ENCODE measurements at places on chromosomes 3 and 15.

GRCh38 chr15:86885616-86886015 lies 805.9 kb downstream of the AGBL1 start:
- no peak for DNase-seq

- no peak for DNase-seq
These were observed 244.4 kb upstream of the COL8A1 start for GRCh38 chr3:99393961-99394360.

GRCh38 chr3:122362026-122362425 lies 21.0 kb downstream of the MIX23 start:
- no peak for DNase-seq

GRCh38 chr15:74611341-74611740 lies 4.3 kb upstream of the CLK3 start:
- peak; percentile 27 for DNase-seq

DNA sequence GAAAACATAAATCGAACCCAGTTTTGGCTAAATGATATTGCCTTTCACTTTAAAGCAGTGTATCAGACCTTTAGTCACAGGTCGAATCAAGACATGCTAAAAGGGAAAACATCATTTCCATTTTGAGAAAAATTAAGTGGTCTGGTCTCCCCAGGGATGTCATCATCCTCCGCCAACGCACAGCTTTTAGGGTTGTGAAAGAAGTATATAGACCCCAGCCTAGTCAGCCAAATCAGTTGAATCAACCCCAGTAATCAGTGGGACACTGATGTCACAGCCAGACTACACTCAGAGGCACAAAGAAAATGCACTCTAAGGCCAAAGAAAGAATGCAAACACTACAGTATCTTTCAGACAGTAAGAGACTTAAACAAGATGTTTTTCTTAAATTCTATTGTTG lies 187.4 kb downstream of the ZIC4 start:
- DNase-seq = no peak

DNA sequence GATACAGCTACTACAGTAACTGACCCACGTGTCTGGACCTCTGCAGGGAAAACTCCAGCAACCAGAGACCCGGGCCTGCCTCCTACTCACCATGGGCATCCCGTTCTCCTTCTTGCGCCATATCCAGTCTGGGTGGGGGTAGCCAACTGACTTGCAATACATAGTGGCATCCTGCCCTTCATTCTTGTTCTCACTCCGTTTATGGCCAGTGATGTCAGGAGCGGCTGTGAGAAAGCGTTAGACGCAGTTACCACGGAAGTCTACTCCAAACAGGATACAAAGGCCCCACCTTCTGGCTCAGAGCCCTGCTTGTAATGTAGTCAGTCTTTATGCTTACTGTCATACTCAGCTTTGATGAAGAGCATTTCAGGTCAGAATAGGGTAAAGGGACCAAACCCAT lies 59.6 kb downstream of the NPTN start:
- DNase-seq = no peak

- DNase-seq = no peak
These were observed 152.8 kb upstream of the TLE3 start for GRCh38 chr15:70250208-70251201.

- DNase-seq = no peak
These were observed 181.3 kb downstream of the SNRPN start for GRCh38 chr15:25136119-25136518.

GRCh38 chr15:62929000-62929357 lies 113.6 kb upstream of the TPM1 start:
- no peak for DNase-seq

DNA sequence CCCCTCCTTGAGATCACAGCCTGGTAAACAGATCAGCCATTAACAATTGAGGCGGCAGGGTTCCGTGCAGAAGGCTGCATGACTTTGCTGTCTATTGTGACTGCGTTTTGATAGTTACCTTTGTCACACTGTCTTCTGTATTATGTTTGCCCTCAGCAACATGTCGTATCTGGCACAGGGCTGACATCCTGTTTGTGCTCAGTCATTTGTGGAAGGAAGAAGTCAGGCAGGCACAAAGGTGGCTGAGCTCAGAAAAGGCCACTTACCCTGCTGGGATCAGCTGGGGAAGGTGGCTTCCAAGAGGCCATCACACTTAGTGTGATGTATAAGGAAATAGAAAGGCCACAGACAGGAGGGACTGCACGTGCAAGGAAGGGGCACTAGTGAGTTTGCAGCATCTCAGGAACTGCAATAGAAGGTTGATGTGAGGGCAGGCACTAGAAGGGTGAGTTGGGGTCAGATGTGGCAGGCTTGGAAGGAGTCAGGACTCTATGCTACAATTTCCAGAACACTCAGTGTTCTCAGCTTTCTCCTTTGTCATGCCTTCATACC lies 13.4 kb downstream of the PML start:
- no peak for DNase-seq

- DNase-seq = no peak
These were observed 479.0 kb downstream of the RAP2B start for GRCh38 chr3:153640689-153641665.

DNA sequence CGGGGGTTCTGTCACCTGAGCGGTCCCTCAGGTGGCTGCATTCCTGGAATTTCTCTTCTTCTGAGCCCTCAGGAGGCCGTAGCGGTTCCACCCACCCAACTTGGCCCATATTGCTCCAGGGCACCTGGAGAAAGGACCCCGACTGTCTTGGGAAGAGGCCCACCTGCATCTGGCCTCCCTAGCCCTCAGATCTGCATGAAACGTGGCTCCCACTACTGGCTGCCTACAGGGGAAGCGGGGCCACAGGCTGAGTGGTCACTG lies 9.9 kb upstream of the ANPEP start:
- no peak for DNase-seq

- DNase-seq = no peak
These were observed 23.1 kb downstream of the ISG20 start for GRCh38 chr15:88661761-88662556.

GRCh38 chr3:137763594-137763938 lies 549 bp upstream of the SOX14 start:
- DNase-seq = no peak

DNA sequence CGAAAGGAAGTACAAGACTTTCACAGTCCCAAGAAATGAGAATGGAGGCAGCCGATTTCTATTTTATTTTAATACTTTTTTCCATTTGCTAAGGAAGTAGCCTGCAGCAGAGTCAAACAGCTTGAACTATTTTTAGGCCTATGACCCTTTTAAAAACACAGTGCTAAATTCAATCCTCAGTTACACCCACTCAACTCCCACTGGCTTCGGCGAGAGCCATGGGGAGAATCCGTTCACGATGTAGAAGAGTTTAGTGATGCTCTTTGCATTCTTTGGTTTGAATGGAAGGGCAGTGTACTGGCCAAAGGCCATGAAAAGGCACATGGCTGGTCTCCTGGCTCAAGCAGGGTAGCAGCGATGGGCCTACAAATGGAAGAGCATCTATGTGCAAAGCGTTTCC lies 343.5 kb downstream of the FOXP1 start:
- DNase-seq = no peak

DNA sequence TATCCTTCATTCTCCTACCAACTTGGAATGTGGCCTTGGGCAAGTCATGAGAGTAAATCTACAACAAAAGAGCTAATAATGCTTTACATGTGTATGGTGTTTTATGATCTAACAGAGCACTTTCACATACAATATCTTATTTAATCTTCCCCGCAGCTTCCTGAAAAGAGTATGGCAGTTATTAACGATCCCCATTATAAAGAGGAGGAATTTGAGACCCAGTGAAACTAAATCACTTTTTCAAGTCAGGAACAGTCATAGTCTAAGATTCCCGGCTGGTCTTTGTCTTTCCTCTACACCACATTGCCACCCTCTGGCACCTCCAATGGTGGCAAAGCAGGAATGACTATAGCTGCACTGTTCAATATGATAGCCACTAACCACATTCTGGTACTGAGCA lies 69.7 kb upstream of the CMSS1 start:
- DNase-seq = no peak

- DNase-seq = no peak
These were observed 14.0 kb upstream of the CYP11A1 start for GRCh38 chr15:74381481-74381880.

GRCh38 chr3:43366885-43367284 lies 80.5 kb downstream of the SNRK start:
- DNase-seq = no peak

GRCh38 chr3:140242818-140243276 lies 307.9 kb downstream of the CLSTN2 start:
- peak; percentile 48 for DNase-seq

GRCh38 chr3:33067484-33067883 lies 29.5 kb downstream of the GLB1 start:
- DNase-seq = no peak

DNA sequence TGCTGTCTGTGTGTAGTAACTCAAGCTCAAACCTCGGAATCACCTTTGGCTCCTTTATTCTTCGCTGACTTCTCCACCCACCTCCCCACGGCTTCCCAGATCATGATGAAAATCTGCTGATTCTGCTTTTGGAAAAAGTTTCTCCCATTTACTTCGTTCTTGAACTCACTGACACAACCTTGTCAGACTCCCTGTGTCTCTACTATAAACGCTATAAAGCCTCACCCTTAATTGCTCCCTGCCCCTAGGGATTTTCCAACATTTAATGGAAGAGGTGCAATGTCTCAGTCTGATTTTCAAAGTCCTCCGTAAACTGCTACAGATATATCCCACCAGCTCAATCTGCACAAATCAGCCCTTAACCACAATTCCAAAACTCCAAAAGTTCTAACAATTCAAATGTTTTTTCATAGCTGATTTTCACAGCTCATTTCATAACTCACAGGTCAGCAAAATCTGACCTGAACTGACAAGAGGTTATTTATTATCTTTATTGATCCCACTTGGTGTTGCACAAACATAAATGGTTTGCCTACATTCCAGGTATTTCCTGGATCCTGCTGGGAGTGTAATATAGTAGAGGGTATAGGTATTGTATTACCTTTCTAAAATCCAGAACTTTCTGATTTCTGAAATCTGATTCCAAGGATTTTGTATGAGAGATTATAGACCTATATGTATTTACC lies 129.4 kb downstream of the PLD1 start:
- no peak for DNase-seq

DNA sequence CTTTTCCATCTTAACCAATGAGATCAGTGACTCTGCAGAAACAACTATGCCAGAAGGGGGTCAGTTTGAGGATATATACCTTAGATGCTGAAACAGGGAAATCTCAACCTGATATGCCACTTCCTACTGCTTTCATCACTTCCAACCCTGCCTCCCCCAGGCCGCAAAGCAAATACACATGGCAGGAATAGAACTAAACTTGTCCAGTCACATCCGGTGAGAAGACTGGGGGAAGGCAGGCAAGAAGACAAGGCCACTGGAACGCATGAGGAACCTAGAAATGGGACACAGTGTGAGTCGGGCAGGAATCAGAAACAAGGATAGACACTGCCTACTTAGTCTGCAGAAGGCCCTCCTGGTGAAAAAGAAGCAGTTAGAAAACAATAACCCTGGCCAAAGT lies 90.6 kb downstream of the MYO5A start:
- DNase-seq = no peak

DNA sequence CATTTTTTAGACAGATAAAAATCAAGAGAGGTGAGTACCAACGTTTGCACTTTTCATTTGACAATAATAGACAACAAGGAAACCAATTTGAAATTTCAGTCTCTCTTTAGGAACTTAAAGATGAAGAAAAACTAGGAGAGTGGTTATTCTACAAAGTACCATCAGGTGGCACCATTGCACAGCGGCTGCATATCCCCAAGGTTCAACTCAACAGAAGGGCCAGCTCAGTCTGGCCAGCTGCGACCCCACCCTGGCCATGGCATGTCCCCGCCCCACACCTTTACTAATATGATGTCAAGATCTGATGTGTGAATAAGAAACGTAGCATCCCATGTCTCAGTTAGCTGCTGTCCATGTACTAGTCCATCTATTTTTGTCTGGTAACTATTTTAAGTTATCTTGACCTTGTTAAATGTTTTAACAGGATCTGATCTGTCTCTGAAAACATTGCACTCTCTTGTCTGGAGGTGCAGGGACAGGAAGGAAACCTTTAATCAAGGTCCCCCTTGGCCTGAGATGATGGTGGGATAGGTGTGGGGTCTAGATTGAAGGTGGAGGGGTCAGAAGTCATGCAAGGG lies 35.5 kb upstream of the CGNL1 start:
- DNase-seq = no peak

DNA sequence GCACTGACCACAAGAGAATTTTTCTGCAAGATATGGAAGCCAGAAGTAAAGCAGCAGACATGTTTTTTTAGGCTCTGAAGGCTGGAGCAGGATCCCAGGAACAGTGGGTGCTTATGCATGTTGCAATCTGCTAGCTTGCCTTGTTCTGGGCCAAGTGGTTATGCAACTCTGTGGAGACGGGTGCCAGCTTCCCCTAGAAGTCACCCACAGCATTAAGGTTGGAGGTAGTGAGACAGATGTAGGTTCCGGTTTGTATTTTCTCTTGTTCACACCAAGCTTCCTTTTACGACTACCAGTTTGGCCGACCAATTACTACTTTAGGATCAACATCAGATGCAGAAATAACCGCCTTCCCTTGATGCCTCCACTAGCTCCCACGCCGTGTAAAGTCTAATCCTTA lies 11.1 kb downstream of the DPH3 start:
- DNase-seq = no peak

GRCh38 chr3:170638988-170639387 lies 53.1 kb upstream of the SLC7A14 start:
- DNase-seq = no peak

- DNase-seq = no peak
These were observed 161.2 kb downstream of the B3GALNT1 start for GRCh38 chr3:160943996-160944395.

DNA sequence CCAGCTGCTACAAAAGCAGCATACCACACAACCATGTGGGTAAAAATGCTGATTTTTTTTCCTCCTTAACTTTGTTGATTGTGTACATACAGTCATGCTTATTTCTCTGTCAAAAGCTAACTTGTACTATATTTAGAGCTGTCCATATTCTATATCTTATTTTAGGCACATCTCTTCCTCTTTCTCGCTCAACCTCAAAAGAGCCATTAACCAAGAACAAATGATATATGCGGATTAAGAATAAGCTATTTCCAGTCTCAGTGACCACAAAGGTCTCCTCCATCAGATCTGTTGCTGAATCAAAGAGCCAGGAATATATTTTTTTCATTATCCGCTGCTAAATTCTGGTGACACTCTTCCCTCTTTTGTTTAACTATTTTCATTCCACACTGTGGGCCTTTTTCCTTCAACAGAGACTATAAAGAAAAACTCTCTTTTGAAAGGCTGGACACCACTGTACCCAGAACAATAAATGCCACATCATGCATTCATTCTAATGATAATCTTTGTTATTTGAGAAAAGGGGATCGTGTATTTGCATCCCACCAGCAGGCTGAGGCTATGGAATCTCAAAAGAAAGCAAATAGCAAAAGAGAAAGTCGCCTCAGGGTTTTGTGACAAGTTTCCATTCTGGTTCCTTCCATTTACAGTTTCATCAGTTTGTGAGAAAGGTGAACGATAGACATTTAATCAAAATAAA lies 8.0 kb downstream of the TMEM212 start:
- no peak for DNase-seq

DNA sequence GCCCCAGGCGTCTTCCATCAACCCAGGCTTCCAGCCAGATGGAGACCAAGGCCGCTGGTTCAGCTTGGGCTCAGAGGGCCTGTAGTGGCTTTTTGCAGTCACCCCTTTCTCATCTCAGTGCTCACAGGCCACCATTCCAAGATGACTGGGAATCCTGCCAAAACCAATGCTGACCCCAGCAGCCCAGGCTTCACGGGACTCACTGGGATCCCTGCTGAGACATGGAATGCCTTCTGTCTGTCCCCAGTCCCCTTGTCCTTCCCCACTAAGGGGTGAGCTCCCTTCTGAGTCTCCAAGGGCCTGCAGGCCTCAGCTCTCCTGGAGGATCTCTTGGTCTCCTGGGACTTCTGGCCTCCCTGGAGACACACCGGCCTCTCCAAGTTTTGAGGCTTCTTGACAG lies 77.4 kb upstream of the SEC13 start:
- DNase-seq = no peak

- DNase-seq = no peak
These were observed 8.2 kb downstream of the RBPMS2 start for GRCh38 chr15:64767203-64767602.

Measured in DMS 273 treated with DMSO at 0.1 percent for 48 hours (cell line).